Upper lobe of right lung (tissue), 1 donor: ENCODE measurements at places on chromosomes 2 and 18. TPM values are rescaled to one million over a fixed set of nuclear protein-coding genes. Genes with fewer than 3 reads are reported as not detected.
A peak's percentile ranks its signal among the peaks of the same experiment; 100 is the strongest.

SOWAHC gene
- 19.9 TPM for total RNA-seq

HOXD9 gene
- total RNA-seq, result 1.6 TPM

MOGAT1 gene
- total RNA-seq, result 2.2 TPM

CHST9 gene
- 0.03 TPM for total RNA-seq

CENPA gene
- total RNA-seq, result 0.78 TPM

DNA sequence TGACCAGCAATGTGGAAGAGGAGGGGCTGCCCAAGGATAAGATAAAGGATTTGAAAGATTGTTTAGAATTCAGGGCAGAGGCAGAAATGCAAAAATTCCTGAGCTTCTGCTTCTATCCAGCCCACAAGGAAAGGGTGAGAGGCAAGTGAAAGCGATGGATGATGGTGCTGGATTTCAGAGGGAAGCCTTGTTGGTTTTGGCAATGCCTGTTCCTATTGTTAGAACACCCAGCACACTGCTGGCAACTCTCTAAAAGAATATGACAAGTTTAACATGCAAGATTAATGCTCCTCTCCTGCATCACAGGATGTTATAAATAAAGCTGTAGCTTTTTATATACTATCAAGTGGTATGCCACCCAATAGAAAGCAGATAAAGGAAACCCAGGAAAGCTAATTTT lies 92.6 kb downstream of the ZNF385B start:
- DNase-seq, result no peak

- DNase-seq, result peak; percentile 53
Observed at GRCh38 chr2:239204876-239205468, 195.8 kb downstream of the HDAC4 start.

DNA sequence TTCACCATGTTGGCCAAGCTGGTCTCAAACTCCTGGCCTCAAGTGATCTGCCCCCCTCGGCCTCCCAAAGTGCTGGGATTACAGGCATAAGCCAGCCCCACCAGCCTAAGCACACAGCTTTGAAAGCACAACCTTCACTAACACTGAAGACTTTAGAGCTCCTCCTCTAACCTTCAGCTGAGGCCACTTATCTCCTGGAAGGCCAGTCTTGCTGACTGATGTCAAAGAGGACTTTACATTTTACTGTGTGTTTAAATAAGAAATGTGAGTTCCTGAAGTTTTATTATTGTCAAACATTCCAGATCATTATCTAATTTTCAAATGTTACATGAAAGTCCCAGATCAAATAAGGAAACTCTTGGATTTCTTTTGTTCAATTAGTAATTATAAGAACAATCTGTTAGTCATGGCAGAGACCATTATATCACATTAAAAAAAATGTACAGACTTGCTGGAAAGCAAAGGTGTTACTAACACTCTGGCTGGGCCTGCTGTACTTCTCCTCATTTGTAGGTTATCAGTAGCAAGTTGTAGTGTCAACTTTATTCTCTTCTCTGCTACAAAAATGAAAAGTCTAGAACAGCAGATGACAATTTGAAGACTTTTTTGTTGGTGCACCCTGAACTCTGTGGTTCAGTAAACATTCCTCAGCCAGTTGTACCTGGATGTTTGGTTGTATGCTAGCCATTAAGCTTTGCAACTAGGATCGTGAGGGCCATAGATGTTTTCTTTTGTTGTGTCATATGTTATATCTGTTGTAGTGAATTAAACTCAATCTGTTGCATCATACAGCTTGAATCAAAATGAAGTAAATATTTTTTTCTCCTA lies 80.0 kb downstream of the AOX1 start:
- DNase-seq, result no peak

GRCh38 chr2:188894979-188895378 lies 79.2 kb upstream of the COL3A1 start:
- DNase-seq, result no peak

DNA sequence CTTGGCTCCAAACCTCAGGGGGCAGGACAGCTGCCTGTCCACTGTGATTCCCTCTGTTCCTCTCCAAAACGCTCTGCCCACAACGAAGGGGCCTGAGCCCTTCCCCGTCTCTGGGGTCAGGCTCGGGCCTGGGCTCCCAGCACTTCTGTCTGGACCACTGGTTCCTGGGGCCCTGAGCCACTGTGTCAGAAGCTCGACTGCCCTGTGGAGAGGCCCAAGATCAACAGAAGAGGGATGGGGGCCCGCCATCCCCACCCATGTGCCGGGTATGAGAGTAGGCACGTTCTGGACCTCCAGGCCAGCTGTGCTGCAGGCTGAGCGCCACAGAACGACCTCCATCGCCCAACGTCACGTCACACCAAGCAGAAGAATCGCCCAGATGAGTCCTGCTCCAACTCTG lies 119.9 kb upstream of the HS6ST1 start:
- DNase-seq, result peak; percentile 57

DNA sequence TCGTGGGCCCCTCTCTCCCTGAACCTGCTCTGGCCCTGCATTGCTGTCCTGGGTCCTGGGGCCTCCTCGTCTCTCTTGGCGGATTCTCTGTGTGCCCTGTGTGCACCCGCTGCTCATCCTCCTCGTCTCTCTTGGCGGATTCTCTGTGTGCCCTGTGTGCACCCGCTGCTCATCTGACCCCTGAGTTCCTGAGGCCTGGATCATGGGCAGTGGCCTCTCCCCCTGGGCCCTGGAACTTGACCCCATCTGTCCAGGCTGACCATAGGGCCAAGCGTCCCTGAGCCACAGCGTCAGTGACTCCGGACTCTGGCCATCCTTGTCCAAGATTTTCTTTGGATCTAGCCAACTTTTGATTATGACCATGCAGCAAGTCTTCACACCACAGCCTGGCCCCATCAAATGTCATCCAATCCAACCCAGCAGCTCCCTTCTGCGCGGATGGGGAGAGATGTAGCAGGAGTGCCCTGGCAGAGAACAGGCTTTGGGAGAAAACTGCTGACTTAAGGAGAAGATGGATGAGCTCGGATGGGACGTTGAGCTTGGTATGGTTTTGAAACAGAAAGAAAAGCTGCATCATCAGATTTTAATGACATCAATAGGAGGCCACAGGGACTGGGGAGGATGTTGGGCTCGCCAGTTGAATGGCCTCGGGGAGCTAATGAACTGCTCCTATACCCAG lies 455.1 kb upstream of the HS6ST1 start:
- peak; percentile 45 for DNase-seq

DNA sequence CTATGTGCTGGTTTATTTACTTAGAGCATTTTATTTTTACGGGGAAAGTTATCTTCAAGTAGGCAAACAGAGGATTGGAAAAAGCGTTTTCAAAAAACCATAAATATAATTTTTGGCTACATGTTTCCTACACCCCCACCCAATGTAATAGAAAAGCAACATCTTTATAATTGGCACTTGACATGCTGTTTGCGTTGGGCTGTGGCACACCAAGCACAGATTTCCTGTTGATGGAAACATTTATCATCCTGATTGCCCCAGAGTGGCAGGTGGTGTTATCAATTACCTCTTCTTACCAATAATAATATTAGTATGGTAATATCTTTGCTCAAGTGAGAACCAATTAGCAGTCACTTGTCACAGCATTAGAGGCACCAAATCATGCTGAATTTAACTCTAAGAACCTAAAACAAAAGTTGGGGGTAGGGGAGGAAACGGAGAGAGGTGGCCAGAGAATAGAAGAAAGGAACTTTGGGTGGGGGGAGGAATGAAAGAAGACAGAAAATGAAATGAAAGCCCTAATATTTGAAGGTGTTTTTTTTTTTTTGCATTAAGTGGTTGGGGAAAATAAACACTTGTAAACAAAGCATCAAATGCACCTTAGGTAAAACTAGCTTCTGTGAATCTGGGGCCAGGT lies 3.8 kb upstream of the SALL3 start:
- no peak for DNase-seq

- no peak for DNase-seq
Observed at GRCh38 chr2:7011356-7012083, 94.3 kb downstream of the RNF144A start.

DNA sequence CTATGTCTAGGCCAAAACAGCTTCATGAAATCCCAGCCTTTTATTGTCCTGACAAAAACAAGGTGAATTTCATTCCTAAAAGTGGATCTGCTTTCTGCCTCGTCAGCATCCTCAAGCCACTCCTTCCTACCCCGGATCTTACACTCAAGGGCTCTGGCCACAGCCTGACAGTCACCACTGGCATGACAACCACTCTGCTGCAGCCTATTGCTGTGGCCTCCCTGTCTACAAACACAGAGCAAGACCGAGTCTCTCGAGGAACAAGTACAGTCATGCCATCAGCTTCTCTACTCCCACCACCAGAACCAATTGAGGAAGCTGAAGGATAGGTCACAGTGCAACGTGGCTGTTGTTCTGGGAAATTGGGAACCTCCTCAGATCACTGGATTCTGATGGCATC lies 106.1 kb downstream of the ICA1L start:
- no peak for DNase-seq

DNA sequence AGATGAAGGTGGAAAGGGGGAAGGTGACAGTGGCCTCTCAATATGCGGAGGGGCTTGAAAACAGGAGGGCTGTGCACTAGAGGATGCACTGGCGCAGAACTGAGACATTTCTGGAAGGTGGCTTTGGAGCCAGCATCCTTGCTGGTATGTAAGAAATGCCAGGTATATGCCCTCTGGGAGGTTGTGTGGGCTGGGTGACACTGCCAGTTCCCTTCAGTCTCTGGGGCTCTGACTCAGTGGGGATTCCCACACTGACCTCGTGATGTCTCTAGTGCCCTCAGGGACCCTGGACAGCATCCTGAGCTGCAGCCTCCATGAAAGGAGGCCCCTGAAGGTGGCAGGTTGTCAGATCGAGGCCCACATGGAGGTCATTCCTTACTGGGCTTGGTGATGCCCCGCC lies 74.0 kb downstream of the AGAP1 start:
- no peak for DNase-seq
